Skeletal muscle cell (primary cell): ENCODE measurements at places on chromosomes 1 and 21.

GRCh38 chr1:233045588-233045987 lies 95.2 kb downstream of the NTPCR start:
- DNase-seq, result peak; percentile 10

DNA sequence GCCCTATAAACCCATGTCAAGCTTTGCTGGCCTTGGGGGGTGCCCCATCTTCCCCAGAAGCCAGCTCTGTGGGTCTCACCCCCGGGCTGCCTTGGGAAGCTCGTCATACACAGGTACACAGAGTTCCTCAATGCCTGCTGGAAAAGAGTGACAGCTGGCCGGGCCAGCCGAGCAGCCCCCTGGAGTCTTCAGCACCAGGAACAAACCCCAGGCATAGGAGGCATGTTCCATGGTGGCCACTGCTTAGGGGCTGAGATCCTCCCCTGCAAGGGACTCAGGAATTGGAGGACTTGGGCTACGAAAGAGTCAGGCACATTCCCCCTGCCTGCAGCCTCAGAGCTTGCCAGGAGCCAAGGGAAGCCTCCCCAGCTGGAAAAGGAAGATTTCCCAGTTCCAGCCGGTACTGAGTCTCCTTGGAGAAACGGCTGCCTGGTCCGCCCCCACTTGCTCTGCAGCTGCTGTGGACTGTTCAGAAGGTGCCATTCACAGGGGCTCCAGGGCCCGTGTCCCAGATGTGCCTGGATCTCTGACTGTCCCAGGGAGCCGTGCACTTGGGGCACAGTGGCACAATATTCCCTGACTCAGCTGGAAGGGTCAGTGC lies 89.5 kb downstream of the STUM start:
- DNase-seq, result no peak

DNA sequence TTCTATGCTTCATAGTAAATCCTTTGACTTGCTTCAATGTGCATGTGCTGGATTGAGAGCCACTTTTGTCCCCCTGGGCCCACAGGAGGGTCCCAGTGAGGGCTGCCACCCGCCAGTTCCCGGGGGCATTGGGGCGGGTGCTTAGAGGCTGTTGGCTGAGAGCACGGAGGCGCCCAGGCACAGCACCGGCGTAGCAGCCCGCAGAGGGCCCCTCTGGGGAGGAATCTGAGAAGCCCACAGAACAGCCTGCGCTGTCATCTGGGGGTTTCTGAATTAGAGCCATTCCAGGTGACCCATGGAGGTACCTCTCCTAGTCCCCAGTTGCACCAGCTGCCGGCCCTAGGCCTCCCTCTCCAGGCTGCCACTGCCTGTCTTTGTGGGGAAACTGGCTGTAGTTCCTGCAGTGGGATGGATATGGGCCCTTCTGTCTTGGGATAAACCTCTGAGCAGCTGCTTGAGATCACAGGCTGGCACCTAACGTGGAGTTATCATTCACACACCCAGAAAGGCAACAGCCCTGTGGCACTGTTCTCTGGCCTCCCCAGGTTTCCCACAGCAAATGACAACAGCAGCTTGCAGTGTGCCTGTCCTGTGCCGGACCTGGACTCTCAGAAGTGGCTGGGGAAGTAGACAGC lies 39.5 kb downstream of the TMEM51 start:
- no peak for DNase-seq

- DNase-seq, result no peak
These were observed 53.3 kb downstream of the ERO1B start for GRCh38 chr1:236228411-236228810.

DNA sequence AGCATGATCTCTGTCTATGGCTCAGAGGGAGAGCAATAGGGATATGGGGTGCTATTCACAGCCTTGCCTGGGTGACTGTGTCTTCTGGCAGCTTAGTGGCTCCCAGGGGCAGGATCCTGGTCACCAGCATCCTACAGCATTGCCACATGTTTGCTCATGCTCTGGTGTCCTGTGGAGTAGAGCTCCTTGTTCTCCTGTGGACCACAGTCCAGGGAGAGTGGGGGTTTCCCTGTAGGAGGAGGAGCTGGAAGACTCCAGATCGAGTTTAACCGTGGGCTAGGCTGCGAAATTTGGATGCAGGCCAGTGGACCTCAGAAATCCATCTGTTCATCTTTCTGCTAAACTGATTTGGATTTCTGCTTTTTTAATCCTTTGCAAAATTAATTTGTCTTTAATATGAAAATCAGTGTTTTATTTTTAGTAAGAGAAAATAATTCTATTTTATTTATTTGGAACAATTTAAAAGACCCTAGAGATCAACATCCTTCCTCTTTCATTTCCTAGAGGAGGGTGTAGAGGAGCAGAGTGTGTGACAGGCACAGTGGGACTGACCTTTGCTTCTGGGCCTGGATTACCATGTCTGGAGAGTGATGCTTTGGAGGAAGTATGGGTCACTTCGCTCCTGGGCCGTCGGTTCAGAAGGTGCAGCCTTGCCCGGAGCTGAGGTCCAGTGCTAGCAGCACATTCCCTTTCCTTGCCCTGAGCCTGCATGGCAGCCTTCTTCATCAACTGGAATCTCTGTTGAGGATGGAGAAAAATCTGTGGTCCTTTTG lies 17.4 kb downstream of the ADARB1 start:
- no peak for DNase-seq

DNA sequence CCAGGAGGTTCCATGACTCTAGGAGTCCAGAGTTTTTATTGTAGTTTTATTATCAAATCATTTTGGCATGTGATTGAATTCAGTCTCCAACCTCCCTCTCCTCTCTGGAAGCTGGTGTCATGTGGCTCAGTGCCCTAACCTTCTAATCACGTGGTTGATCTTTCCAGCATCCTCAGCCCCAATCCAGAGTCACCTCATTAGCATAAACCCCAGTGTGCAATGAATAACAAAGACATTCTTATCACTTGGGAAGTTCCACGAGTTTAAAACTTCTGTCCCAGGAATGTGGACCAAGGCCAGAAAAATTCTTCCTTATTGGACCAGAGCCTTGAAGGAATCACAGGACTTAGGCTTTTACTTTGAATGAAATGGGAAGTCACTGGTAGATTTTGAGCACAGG lies 52.2 kb downstream of the KIRREL1 start:
- no peak for DNase-seq

GRCh38 chr1:56236688-56237087 lies 342.7 kb downstream of the PLPP3 start:
- DNase-seq, result no peak

GRCh38 chr1:117164209-117164608 lies 42.7 kb upstream of the TRIM45 start:
- DNase-seq, result no peak

DNA sequence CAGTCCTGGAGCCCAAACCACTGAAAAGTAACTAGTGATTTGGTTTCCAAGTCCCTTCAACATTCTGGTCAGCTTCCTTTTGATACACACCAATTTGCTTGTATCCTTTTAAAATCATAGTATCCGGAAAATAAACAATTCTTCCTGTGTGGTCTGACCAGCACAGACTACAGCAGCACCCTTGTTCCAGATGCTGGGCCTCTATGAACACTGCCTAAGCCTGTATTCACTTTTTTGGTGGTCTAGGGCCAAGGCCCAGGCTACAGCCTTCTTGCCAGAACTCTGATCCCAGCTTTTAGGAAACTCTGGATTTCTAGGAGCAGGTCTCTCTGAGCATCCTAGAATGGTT lies 801 bp upstream of the DDAH1 start:
- no peak for DNase-seq

DNA sequence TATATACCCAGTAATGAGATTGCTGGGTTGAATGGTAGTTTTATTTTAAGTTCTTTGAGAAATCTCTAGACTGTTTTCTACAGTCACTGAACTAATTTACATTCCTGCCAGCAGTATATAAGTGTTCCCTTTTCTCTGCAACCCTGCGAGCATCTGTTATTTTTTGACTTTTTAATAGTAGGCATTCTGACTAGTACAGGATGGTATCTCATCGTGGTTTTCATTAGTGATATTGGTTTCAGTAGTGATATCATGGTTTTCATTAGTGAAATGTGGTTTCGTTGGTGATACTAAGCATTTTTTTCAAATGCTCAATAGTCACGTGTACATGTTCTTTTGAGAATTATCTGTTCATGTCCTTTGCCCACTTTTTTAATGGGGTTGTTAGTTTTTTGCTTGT lies 316.8 kb downstream of the PTBP2 start:
- no peak for DNase-seq

GRCh38 chr1:79117376-79117775 lies 110.8 kb upstream of the ADGRL4 start:
- no peak for DNase-seq

GRCh38 chr1:40310129-40310461 lies 7.0 kb downstream of the COL9A2 start:
- DNase-seq, result no peak

DNA sequence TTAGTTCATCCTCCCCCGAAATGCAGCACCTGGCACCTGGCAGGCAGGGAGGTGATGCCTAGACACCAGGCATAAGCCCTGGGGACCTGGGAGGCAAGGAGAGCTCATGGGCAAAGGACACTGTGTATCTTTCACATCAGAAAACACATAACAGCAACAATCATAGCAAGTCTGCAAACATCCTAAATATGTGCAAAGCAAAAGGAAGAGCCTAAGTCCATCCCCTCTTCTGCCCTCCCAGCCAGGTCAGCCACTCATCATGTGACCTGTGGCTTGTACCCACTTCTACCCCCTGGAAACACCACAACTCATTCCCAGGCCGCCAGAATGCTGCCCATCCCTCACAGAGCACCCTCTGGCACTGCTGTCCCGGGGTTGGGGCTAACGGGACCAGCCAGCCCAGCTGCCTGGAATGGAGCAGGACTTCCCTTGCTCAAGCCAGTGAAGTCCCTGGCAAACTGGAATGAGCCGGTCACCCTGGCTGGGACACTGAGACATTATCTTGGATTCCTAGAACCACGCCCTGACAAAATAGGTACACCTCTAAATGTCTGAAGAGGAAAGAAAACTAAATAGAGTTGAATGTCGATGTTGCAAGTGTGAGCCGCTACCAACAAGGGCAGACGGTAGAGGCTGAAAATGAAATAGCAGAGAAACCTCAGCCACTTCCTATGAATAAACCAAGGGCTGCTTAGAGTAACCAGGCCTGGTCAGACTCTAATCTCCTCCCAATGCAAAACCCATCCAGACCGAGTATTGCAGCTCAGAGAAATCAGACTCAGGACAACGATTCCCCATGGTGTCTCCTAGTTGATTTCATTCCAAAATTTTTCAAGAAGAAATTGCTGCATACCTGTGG lies 29.4 kb downstream of the TMPRSS2 start:
- DNase-seq, result no peak

GRCh38 chr1:92118826-92119225 lies 38.7 kb downstream of the BTBD8 start:
- no peak for DNase-seq

GRCh38 chr1:77382366-77382765 lies 100.5 kb downstream of the AK5 start:
- DNase-seq, result no peak

DNA sequence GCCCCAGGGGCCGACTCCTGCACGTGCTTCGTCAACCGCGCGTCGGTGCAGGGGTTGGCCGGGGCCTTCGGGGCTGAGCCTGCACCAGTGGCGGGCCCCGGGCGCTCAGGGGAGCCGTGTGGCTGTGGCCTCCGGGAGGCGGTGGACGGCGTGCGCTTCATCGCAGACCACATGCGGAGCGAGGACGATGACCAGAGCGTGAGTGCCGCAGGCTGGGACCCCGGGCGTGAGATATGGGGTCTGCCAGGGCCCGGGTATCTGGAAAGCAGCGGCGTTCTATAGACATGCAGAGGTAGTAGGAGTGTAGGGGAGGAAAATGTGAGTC lies 4.3 kb downstream of the CHRNB2 start:
- no peak for DNase-seq

- DNase-seq, result no peak
These were observed 143.5 kb downstream of the ASTN1 start for GRCh38 chr1:177020851-177021589.

- no peak for DNase-seq
These were observed 84.1 kb upstream of the VANGL1 start for GRCh38 chr1:115557715-115558114.

DNA sequence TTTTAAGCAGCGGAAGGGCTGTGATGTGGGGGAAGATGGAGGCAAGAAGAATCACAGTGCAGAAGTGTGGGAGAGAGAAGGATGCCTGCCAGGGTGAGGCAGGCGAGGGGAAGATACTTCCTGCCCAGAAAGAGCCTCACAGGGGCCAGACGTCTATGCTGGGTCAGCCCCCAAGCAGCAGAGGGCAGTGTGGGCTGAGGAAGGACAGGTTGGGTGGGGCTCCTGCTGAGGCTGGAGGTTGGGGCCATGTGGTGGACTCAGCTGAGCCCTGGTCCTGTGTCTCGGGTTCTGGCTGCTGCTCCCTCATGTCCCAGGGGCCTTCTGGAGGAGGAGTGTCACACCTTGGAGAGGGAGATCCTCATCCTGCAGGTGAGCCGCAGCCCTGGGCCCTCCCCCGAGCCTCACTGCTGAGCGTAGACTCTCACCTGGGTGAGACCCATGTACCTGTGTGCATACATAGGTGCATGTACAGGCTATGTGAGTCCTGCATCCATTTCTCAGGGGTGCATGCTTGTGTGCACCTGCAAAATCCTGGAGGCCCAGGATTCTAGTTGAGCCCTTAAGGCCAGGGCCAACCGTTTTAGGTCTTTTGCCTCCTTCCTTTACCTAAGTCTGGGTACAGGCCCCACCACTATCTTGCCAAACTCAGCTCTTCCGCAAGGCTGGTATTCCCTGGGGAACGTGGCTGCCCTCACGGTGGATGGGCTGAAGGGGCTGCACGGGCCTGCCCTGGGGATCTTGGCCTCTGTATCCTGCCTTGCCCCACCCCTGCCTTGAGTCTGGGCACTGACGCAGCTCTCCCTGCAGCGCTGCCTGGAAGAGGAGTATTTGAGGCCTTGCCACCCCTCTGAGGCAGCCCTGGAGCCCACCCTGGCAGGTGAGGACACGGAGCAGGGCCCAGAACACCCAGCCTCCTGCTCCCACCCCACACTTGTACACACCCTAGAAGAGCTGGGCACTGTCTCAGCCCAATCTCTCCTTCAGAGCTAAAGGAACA lies 3.7 kb downstream of the CCDC24 start:
- DNase-seq, result no peak

DNA sequence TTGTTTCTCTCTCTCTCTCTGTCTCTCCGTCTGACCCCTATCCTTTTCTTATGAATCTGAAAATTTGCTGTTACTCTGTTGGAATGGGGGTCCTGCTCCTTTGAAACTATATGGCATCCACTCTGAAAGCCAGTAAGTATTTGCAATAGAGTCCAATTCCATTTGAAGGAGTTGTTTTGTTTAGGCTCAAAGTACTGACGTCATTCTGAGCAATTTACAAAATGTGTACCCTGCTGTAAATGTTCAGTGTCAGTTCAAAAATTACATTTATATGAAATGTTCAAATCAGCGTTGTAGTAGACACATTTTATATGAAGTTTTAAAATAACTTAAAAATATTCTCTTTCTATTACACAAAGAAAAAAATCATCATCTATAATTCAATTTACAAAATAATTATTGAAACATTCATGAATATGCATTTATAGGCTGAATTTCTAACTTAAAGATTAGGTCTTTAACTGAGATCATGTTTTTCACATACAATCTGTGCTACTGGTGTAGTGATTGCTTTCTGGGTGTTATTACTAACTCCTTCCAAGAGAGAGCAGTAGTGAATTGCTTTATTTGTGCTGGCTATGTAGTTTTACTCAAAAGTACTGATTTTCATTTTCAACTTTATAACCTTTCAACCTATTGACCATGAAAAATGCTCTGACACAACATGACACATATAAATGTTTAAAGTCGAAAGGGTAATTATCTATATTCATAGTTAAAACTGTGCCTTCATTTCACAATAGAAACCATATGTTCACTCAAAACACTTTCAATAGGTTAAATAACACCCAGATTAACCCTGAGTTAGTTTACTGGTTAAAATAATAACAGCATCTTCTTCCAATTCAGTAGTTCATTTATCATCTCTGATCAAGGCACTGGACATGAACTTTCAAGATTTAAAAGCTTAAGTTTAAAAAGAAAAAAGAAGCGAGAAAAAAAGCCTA lies 253.1 kb upstream of the ADGRL4 start:
- peak; percentile 25 for DNase-seq
